ENCODE measurements at places on chromosomes 7 and 10.

DNA sequence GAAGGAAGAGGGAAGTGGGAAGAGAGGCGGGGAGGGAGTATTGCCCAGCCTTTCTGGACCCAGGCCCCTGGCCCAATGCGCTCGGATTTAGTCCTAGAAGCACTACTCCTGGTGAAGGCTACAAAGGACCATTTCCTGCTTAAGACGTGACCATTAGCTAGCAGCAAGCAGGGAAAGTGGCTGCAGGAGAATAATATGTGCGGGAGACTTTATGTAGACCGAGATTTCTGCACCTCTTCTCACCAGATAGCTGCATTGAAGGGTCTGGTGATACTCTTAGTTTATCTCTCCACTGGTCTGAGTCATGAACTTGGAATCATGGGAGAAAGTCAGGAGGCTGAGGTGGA, 3.1 kb downstream of the VAX1 start:
- no peak for DNase-seq

DNA sequence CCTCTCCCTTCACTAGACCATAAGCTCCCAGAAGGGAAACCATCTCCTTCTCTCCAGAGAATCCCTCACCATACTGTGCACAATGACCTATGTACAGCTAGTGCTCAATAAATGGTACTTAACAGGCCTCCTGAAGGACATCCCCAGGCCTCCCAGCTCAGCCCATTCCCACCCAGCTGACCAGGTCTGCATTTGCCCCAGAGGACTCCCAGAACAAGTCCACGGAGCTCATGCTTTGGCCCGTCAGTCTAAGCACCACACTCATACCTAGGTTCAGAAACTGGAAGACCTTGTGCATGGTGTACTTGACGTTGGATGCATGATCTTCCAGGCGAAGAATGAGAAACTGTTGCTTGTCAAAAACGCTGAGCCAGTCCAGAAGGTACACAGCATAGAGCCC, 81.3 kb downstream of the CHST15 start:
- no peak for DNase-seq

- DNase-seq = no peak
Observed at GRCh38 chr7:99831595-99831994, 3.8 kb downstream of the CYP3A43 start.

GRCh38 chr10:32954545-32955298, 3.3 kb downstream of the ITGB1 start:
- no peak for DNase-seq

GRCh38 chr10:27743012-27743876, 2.4 kb downstream of the MKX start:
- no peak for DNase-seq

- no peak for DNase-seq
Observed at GRCh38 chr10:49237985-49238384, 49.8 kb upstream of the TMEM273 start.

DNA sequence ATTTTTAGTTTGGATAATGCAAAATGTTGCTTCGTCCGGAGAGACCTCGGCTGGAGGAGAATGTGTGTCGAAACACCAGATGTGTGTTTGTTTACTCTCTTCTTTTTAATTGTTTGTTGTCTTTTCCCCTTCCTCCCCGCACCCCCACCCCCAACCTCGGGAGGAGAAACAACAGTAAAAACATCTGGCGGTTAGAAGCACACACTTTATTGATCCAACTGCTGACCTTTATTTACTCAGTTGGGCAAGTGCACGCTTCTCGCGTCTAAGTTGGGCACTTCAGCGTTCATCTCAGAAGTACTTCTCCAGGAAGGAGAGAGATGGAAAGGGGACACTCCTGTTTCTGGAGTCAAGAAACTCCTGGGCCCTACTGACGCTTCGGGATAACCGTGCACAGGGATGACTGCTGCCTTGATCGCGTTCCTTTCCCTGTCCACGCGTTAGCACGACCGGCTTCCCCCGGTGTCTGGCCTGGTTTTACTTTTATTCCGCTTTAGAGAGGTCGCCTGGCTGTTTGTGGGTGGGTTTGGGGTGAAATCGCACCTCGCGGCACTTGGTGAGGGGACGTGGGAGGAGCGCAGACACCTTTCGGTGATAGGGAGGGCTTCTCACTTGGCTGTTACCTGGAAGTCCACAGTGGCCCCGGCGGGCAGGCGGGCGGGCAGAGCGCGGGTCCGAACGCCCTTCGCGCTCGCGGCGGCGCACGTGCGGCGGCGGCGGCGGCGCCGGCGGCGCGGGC, 168.3 kb upstream of the PPP1R3A start:
- no peak for DNase-seq

- DNase-seq = no peak
Observed at GRCh38 chr10:19704544-19704943, 111.7 kb upstream of the PLXDC2 start.

Data from NCI-H524 treated with DMSO at 0.1 percent for 48 hours (cell line).